Naive thymus-derived CD8-positive, alpha-beta T cell (primary cell): ENCODE measurements at places on chromosomes 3 and 15. TPM values are rescaled to one million over a fixed set of nuclear protein-coding genes. Genes with fewer than 3 reads are reported as not detected.
A peak's percentile ranks its signal among the peaks of the same experiment; 100 is the strongest.

The STRA6 gene
- not detected for total RNA-seq

GRCh38 chr3:141401573-141402475 lies 33.5 kb downstream of the ZBTB38 start:
- peaks cover 12% of the 10 kb centered on the region for H3K36me3 ChIP-seq
- H3K4me1 ChIP-seq = peaks cover 43% of the 10 kb centered on the region
- H3K27ac ChIP-seq = peak overlapping the region; percentile 95

- no peaks in the 10 kb centered on the region for H3K27me3 ChIP-seq
- peaks cover 88% of the 10 kb centered on the region for H3K4me1 ChIP-seq
- H3K4me3 ChIP-seq = peak overlapping the region; percentile 60
- H3K27ac ChIP-seq = peak overlapping the region; percentile 48
Measured at GRCh38 chr15:85406916-85407315, 26.5 kb downstream of the AKAP13 start.

The EDC3 gene
- 38.6 TPM for total RNA-seq

The BCHE gene
- total RNA-seq = not detected

GRCh38 chr3:112355307-112355687 lies 22.3 kb downstream of the CD200 start:
- no peak for DNase-seq
- H3K27ac ChIP-seq = no peak overlapping the region
- no peaks in the 10 kb centered on the region for H3K36me3 ChIP-seq
- no peaks in the 10 kb centered on the region for H3K27me3 ChIP-seq
- no peak overlapping the region for H3K4me3 ChIP-seq

DNA sequence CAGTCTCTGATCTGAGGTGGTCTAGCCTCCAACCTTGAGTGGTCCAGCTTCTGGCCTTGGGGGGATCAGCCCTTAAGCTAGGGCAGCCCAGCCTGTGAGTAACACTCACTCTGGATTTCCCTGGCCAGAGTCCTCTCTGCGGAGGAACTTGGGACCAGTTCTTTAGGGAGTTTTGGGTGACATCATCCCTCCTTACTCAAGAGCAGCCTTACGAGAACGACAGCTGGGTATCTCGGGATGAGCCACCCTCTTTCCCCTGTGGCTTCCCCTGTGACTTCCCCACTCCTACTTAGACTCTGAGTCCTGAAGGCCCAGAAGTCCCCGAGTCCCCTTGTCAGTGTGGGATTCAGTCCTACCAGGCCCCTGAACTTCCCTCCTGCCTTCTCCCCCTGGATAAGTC lies 10.2 kb upstream of the PLXND1 start:
- H3K4me1 ChIP-seq = peaks cover 8% of the 10 kb centered on the region
- no peak overlapping the region for H3K27ac ChIP-seq
- DNase-seq = no peak
- H3K27me3 ChIP-seq = peaks cover 12% of the 10 kb centered on the region
- no peak overlapping the region for H3K4me3 ChIP-seq
- H3K36me3 ChIP-seq = no peaks in the 10 kb centered on the region

The SLC28A2 gene
- total RNA-seq = not detected

GRCh38 chr3:127762787-127763105 lies 59.6 kb downstream of the MGLL start:
- no peaks in the 10 kb centered on the region for H3K36me3 ChIP-seq
- no peak for DNase-seq
- peaks cover 9% of the 10 kb centered on the region for H3K4me1 ChIP-seq
- H3K27me3 ChIP-seq = peaks cover 3% of the 10 kb centered on the region
- no peak overlapping the region for H3K27ac ChIP-seq

The MUC4 gene
- total RNA-seq = not detected

The LIPH gene
- not detected for total RNA-seq

The LRRC31 gene
- not detected for total RNA-seq

DNA sequence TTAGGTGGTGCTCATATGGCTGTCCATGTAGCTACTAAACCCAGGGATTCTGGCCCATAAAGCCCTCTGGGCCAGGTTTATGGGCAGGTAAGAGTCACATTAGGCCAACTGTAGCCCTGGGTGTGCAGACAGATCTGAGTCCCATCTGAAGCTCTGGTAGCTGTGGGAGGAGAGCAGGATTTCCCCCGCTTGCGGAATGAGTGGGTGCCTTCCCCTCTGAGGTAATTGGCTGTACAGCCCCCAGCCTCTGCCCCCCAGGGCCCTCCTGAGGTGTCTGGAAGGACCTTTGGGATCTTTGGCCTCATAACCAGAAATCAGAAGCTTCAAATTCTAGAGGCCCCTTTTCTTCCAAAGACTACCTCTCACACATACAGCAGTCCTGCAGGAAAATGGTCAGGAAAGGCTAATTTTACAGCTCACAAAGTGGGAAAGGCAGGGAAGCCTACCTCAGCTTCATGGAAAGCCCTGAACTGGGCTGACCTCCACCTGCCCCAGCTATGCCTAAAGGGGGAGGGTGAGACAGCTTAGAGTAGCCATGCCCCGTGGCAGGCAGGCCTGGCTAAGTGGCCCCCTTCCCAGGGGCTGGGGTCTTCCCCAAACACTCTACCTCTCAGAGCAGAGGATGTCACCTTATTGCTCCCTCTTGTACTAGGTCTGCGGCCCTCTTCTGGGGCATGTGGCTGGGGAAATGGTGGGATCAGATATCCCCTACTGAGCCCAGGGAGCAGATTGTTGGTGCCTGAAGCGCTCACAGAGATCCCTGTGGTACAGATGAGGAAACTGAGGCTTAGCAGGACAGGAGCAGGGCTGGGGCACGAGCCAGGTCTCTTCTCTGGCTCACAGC lies 16.8 kb downstream of the HEMK1 start:
- DNase-seq = no peak
- H3K4me1 ChIP-seq = peaks cover 50% of the 10 kb centered on the region
- no peak overlapping the region for H3K27ac ChIP-seq
- H3K36me3 ChIP-seq = peaks cover 9% of the 10 kb centered on the region

GRCh38 chr15:34349769-34350168 lies 6.7 kb downstream of the NUTM1 start:
- no peaks in the 10 kb centered on the region for H3K36me3 ChIP-seq
- H3K27ac ChIP-seq = no peak overlapping the region
- no peak for DNase-seq
- H3K27me3 ChIP-seq = no peaks in the 10 kb centered on the region
